ENCODE measurements at places on chromosomes 4 and X. TPM values are rescaled to one million over a fixed set of nuclear protein-coding genes. Genes with fewer than 3 reads are reported as not detected.

GRCh38 chrX:148573119-148573518 lies 72.7 kb downstream of the AFF2 start:
- DNase-seq: no peak

Gene TMEM175
- total RNA-seq: 21.0 TPM

GRCh38 chr4:168362025-168362401 lies 43.5 kb upstream of the DDX60 start:
- no peak for DNase-seq

DNA sequence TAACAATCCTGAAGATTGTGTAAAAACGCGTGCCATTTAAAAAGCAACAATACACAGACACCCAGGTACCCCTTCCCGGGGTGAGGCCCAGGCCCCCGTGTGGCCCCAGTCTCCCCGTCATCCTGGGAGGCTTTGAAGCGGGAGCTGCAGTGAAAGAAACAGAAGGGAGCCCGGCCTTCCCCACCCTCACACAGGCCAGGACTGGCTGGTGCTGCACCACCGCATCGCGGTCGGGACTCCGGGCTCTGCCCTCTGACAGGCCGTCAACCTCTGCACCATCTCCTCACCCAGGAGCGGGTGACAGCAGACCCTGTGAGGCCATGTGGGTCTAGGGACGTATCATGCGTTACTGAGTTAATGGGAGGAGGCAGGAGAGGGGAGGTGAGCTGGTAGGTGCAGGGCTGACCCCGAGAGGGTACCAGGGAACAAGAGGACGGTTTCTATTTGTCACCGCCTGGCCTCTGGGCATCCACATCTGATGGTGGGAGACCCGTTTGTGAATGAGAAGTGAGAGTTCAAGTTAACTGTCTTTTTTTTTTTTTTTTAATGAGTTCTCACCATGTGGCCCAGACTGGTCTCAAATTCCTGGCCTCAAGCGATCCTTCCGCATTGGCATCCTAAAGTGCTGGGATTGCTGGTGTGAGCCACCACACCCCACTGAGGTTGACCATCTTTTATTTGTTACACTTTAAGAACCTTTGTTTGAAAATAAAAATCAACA lies 27.3 kb downstream of the PIGG start:
- no peak for DNase-seq

DNA sequence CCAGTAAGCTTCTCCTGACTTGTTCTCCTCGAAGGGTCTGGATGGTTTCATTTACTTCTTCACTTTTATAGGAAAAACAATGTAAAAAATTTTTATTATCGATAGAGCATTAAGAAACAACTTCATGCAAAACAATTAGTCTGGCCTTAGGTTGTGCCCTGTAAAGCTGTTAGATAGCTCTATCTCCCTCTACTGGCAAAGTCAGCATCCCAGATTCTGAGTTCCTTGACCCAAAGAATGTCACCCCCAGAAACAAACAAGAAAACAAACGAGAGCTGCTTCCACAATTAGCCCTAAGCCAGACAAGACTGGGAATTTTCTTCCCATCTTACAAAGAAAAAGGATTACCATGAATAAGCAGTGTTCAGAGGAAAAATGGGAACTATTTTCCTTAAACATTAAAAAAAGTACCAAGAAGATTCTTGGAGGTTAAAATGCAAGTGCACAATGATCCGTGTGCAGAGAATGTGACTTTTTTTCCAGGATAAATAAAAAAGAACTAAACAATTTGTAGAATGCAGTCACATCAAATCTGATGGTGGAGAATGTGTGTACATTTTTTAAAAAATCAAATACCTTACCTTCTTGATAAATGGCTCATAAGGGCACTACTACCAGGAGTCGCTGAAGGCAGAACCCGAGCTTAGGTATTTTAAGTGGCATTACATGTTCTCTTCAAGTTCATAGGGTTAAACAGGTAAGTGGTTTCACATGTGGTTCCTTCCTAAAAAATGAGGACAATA lies 293.2 kb downstream of the FBXO8 start:
- no peak for DNase-seq

Gene CTAG1B
- not detected for total RNA-seq

DNA sequence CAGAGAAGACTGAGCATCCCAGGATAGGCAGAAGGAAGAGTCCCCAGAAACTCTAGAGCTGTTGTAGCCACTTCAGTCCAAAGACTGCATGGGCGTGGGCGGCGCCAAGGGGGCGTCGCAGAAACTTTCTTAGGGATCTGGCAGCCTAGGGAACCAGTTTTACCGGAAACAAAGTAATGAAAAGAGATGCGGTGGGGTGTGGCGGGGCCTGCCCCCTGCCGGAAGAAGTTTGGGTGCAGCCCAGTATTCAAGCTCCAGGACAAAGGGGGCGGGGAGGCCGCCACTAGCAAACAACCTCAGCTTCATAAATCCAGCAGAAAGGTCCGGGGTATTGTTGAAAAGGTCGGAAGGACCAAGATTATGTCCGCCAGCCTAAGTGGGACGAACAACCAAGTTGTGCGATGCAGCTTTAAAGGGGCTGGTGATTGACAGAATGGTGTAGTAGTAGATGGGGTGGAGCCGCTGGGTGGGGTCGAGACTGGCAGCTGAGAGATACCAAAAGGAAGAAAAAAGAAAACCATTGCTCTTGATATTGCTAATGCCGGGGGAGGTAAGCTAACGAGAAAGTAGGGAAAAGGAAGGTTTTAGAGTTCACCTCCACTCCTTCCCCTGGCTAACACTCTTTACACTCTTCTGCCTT lies 190.5 kb downstream of the RRAGB start:
- peak; percentile 64 for DNase-seq

Gene GAGE12F
- not detected for total RNA-seq

- no peak for DNase-seq
Observed at GRCh38 chrX:154305541-154306205, 10.1 kb downstream of the TKTL1 start.

Gene KLB
- total RNA-seq: not detected

Gene HDX
- total RNA-seq: 3.0 TPM

Gene CLCN4
- total RNA-seq: 0.19 TPM

DNA sequence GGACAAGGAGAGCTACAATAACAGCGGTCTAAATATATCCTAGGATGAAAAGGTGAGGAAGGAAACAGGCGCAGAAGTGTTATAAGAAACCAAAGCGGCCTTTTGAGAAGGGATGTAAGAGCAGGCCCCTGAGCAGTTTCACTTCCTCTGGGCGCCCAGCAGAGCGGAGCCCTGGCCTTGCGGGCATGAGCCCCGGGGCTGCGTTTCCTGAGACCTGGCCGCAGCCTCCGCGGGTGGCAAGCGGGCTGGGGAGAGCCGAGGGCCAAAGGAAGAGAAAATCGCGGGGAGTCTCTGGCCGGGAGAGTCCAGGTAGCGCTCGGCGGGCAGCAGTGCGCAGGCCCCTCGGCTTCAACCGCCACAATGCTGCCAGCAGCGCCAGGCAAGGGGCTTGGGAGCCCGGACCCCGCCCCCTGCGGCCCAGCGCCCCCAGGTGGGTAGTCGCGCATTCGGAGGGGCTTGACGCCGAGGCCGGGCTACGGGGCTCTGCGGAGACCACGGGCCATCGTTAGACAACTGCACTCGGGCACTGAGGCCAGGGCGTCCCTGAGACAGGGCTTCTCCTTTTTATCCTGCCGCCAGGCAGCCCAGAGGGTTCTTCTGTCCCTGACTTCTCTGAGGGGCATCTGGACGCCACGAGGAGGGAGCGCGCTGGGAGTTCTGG lies at the start of gene BANK1:
BANK1 (plus strand) TSS at position 210 of the 661 bp plus-strand sequence; CDS start at position 361, 151 bp downstream.
- DNase-seq: peak; percentile 50

DNA sequence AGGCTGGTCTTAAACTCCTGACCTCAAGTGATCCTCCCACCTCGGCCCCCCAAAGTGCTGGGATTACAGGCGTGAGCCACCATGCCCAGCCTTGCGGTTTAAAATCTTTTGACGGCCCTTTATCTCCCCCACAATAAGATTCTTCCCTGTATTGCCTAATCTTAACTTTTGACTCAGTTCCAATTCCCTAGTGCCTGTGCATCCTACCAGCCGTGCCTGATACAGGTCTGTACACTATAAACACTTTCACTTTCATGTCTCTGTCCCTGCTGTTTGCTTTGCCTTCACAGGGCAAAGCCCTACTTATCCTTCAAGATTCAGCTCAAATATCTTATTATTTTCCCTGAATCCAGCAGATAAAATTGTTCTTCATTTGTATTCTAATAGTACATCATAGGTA lies 74.6 kb downstream of the WDR44 start:
- DNase-seq: no peak

DNA sequence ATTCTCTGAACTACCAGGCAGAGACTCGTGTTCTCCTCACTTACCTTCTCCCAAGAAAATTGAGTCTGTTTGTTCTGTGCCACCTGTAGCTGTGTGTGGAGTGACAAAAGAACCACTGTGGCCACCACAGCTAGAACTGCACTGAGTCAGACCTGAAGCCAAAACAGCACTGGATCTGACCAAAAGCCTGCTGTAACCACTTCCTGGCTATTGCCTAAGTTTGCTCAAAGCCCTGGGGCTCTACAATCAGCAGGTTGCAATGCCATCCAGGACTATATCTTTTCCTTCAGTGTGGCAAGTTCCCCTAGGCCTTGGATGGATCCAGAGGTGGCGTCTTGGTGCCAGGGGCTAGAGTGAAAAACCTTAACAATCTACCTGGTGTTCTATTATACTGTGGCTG lies 449.1 kb downstream of the FAM133A start:
- no peak for DNase-seq

Measured in activated T-cell treated with anti-CD3 and anti-CD28 coated beads, Interleukin-2, amount 50 U/mL, for 72 hours (primary cell).